ENCODE measurements at places on chromosomes 5 and 9.

DNA sequence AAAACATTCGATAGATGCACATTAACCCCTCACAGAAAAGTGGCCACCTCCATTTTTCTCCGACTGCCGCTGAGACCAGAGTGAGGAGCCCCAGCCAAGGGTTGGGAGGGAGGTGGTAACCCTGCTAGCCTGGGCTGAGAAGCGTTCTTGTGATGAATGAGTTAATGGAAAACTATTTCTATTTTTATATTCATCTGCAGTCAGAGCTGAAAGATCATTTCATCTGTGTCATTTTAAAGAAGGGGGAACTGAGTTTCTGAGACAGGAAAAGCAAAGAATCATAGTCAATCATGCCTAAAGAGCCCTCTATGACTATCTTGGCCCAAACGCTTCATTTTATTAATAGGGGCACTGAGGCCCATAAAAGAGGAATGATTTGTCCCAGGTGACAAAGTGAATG is 229.5 kb downstream of the PAPPA start:
- no peak for DNase-seq

DNA sequence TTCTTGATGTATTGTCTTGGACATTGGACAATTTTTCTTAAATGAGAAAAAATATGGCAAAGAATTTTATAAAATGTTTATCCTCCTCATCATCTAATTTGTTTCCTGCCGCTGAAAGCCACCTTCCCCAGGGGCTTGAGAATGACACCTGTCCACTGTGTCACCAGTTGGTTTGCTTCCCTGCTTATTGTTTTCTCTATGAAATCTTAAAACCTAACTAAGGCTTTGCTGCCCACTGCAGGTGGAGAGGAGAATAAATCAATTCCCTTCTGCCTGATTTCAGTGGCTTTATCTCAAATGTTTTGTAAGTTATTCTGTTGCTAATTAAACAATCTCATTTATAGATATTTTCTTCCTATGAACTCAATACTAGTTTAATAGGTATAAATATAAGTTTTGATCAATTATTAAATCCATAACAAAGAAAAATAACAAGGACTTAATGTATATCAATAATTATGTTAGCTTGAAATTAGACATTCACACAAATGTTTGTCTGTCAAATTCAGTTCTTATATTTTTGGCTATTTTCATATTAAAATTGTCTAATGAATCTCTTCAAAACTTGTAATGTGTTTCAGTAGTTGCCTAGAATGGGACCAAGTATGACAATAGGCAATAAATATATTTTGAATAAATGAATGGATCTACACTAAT is 822.5 kb downstream of the PTPRD start:
- peak; percentile 15 for DNase-seq

- no peak for DNase-seq
These were observed 45.3 kb upstream of the NAA35 start for GRCh38 chr9:85895685-85896084.

GRCh38 chr5:173828952-173829351 is 59.2 kb upstream of the CPEB4 start:
- DNase-seq = no peak

DNA sequence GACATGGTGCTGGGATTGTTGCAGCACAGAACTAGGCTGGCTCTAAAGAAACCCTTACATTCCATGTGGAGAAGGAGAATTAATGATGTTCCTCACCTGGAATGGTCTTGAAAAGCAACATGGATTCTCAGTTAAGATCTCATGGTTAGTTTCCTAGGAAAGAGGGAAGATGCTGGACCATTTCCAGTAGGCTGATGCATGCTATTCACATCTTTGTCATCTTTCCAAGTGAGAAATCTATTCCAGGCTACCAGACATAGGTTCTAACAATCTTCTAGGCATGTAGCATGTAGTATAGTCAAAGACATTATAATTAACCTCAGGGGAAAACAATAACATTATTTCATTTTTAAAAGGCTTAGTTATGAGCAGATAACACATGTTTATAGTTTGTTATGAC is 44.3 kb downstream of the TMEM252 start:
- no peak for DNase-seq

GRCh38 chr5:67831048-67831447 is 384.5 kb upstream of the PIK3R1 start:
- DNase-seq = no peak

- DNase-seq = no peak
These were observed 5.8 kb downstream of the C5orf58 start for GRCh38 chr5:170238456-170239196.

GRCh38 chr5:138790684-138791083 is 37.5 kb downstream of the CTNNA1 start:
- DNase-seq = no peak

DNA sequence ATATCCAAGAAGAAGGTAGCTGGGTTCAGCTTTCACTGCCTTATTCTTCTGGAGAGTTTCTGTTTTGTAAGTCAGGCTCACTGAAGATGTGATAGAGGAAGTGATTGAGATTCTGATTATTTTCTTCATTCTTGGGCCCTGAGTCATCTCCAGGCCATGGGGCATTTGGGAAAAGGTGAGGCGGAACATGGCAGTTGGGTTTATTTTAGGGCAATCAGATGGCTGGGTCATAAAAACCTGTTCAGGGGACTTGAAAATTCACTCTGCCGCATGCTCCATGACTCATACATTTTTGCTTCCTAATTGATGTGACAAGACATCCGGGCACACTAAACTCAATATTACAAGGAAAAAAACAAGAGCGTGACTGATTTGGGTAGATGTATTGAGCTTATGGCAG is 265.7 kb upstream of the KLF4 start:
- DNase-seq = no peak

DNA sequence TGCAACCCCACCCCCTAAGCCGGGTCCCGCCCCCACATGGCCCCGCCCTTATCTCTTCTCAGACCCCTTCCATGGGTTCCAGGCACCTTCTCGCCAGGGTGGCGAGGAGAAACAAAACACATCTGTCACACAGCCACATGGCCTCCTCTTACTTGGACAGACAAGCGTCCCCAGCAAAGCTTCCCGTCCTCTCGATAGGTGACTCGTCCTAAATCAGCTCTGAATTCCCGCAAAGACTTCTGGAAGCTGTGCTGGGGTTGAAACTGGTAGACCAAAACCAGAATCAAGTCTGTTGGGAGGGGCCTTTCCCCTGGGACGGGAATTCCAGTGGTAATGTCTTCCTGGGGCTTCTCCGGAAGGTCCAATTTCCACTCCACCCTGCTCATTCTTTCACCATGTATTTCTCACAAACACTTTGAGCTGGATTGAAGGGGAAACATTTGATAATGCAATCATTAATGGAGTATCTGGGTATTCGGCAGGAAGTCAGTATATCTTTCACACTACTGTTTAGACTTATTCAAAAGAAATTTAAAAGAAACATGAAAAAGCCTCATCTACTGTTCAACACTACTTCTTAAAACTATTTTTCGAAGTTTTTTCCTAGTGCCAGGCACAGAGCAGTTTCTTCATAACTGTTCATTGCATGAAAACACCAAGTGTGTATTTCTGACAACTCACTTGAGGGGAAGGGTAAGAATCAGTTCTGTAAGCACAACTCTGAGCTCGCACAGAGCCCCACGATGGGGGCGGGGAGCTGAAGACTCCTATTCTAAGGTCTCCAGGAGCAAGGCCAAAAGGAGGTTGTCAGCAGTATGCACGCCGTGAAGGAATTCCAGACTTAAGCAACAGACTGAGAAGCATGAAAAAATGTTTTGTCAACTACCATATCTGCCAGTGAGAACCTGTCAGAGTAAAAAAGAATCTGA is 644 bp upstream of the CTNNAL1 start:
- no peak for DNase-seq

- DNase-seq = no peak
These were observed 10.3 kb upstream of the DOCK2 start for GRCh38 chr5:169626779-169627178.

- no peak for DNase-seq
These were observed 6.4 kb downstream of the NEURL1B start for GRCh38 chr5:172647352-172648012.

DNA sequence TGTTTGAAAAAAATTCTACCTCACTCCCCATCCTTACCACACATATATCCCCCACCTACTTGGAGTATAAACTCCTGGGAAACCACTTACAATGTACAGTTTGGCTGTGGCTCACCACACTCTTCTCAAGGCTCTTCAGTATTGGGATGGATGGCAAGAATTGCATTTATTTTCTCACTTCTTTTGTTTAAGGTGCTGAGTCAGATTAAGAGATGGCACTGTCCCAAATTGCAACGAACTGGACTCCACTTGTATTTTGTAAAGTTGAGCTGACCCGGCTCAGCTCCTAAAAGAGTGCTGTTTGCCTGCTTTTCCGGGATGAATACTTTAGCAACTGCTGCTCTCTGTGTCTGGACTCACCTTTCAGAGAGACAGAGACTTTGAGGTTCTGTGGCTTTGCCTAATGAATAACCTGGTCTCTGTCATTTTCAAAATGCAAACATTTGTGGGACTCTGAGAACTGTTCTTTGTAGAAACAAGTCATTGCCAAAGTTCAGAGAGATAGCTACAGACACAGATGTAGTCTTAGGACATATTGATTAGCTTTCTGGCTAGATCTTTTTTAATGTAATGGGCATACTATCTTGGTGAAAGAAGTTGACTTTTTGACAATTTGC is 42.2 kb downstream of the PPP2R2B start:
- DNase-seq = no peak

- no peak for DNase-seq
These were observed 17.5 kb downstream of the PIK3R1 start for GRCh38 chr5:68233075-68233474.

DNA sequence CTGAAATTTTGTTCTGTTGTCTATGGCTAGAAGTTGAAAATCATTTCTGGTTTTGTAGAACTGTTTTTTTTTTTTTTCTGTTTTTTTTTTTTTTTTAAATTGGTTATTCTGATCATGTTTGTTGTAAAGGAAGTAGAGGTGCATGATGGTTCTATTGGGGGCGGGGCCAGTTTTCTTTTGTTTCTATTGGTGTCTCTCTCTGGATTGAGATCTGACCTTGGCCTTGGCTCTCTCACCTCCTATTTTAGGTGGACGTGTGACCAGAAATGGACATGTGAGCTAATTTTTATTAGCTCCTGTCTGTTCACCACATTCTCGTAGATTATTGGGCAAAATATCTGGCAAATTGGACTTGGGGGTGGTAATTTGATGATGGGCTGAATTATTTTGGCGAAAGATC is 3.2 kb downstream of the ZNF618 start:
- DNase-seq = no peak

DNA sequence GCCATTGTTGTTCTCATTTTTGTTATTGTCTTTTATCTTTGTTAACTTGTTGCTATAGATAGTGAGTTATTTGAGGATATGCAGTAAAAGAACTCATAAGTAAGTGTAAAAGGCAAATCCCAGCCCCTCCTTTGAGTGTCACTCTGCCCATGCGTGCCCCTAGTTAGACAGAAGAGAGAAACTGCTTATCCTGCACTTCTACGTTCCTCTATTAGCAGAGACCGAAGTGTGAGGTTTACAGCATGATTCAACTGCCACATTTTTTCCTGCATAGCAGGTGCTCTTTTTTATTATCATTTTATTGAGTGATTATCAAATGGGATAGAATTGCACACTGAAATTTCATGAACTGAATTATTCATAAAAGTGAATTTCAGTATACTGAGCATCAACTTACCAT is 12.0 kb upstream of the DNAH5 start:
- no peak for DNase-seq

- no peak for DNase-seq
These were observed 27.3 kb upstream of the EDIL3 start for GRCh38 chr5:84411832-84412605.

GRCh38 chr9:128304136-128304970 is 17.9 kb downstream of the TRUB2 start:
- DNase-seq = no peak

DNA sequence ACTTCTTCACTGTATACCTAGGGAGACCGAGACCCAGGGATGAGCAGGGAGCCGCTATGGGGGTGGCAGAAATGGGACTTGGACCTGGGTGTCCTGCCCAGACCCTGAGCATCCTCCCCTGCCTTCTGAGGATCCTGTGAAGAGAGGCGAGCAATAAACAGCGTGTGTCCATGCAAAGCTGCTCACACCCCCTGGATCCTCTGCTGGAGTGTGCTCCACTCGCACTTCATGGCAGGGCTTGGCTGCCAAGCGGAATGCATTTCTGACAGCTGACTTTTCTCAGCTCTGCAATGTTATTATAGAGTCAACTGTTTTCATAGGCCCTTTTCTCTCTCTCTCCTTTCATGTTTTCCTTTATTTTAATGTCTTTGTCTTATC is 31.0 kb upstream of the ALDH1B1 start:
- DNase-seq = no peak

GRCh38 chr5:39146831-39147540 is 72.4 kb downstream of the FYB1 start:
- no peak for DNase-seq

- peak; percentile 40 for DNase-seq
These were observed 188.2 kb downstream of the TRIO start for GRCh38 chr5:14331386-14331781.

DNA sequence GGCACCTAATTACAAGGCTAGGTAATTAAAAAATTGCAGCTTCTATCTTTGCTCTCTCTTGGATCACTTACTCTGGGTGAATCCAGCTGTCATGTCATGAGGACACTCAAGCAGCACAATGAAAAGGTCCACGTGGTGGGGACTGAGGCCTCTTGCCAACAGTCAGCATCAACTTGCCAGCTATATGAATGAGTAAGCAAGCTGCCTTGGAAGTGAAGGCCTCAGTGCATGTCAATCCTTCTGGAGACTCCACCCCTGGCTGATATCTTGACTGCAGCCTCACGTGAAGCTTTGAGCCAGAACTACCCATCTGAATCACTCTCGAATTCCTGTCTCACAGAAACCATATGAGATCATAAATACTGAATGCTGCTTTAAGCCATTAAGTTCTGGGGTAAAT is 140.5 kb downstream of the SNX18 start:
- no peak for DNase-seq

GRCh38 chr5:56712895-56713591 is 102.3 kb upstream of the MAP3K1 start:
- no peak for DNase-seq

DNA sequence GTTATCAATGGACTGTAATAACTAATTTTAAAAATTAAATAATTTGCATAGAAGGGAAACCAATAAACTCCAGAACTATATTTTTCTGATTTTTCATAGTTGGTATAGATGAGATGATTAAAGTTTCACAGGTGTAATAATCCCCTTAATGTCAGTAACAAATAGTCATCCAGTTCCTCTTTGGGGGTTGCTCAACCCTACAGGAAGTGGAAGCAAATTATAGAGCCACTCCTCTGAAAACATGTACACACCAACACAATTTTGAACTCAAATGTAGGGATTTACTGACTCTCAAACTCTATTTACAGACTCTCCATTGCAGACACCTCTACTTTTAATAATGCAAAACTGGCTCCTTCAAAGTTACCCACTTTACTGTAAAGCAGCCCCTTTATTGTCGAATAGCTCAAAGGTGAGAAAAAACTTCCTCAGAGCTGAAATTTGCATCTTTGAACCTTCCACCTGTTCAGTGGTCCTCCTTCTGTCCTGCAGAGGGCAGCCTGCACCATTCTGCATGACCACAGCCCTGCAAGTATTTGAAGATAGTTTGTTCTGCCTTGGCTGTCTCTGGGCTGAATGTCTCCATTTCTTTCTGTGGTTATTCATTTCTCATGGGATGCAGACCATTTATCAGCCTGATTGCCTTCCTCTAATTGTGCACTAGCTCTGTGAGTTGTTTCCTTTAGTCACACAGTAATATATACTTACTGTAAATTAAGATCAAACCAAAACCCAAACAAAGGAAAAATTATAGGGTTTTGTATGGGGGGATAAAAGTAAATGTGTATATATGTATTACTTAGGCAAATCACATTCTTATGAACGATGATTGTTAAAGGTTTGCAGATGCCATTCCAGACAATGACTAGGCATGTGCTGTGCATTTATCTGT is 383.2 kb upstream of the SGCD start:
- peak; percentile 8 for DNase-seq

GRCh38 chr9:123373447-123373923 is 17.5 kb downstream of the CRB2 start:
- no peak for DNase-seq
